ENCODE measurements at places on chromosomes 2 and 18. TPM values are rescaled to one million over a fixed set of nuclear protein-coding genes. Genes with fewer than 3 reads are reported as not detected.

The HPCAL1 gene
- 47.7 TPM for total RNA-seq

The PFN4 gene
- total RNA-seq = not detected

- no peak for DNase-seq
Measured at GRCh38 chr18:39453882-39454281, 1888.3 kb upstream of the CELF4 start.

GRCh38 chr2:12424809-12425208 lies 291.9 kb upstream of the TRIB2 start:
- DNase-seq = no peak

DNA sequence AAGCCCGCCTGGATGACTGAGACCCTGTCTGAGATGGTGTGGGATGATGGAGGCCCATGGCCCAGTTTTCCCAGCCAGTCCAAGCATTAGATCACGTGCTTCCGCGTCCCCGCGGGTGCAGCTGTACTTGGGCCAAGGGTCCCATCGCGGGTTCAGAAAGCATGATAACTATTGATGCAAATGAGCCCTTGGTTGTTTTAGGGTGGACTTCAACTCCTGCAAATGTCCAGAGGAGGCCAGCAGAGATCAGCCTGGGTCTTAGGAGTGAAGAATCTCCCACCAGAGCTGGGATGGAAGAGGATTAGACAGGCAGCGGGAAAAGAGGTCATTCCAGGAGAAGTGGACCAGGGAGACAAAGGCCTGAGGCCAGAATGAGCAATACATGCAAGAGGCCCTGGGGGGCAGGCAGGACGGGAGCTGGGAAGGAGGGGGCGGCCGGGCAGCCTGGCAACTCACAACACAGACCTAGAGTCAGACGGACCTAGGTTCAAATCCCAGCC lies 89.9 kb upstream of the TMEM247 start:
- DNase-seq = no peak

DNA sequence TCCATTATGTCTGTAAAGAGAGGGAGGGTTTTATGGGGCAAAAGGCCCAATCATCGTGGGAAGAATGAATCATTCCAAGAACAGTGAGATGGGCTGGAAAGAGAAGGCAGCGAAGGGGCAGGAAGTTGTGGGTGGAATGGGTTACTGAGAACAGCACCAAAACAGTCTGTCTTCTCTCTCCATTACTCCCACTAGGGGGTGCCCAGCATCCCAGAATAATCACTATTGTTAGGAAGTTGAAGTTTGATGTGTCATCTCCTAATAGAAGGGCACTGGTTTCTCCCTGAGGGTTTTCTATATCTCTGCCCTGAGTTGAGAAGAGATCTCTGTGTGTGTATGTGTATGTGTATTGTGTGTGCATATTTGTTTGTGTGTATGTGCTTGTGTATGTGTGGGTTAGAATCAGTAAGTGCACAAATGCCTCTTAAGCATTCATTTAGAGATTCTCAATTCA lies 76.6 kb upstream of the MAP4K3 start:
- DNase-seq = no peak

GRCh38 chr18:58263055-58263957 lies 219.3 kb downstream of the NEDD4L start:
- no peak for DNase-seq

- DNase-seq = no peak
Measured at GRCh38 chr2:56537756-56538155, 354.0 kb downstream of the CCDC85A start.

GRCh38 chr18:23137788-23138216 lies 2.5 kb downstream of the CABLES1 start:
- DNase-seq = no peak
